ENCODE measurements at places on chromosomes 4 and X.

- DNase-seq, result no peak
These were observed 5.9 kb downstream of the IRAK1 start for GRCh38 chrX:154013614-154014360.

GRCh38 chr4:40842318-40842717 is 92.6 kb downstream of the NSUN7 start:
- no peak for DNase-seq

- DNase-seq, result no peak
These were observed 70.7 kb downstream of the UGT2A2 start for GRCh38 chr4:69568787-69569186.

DNA sequence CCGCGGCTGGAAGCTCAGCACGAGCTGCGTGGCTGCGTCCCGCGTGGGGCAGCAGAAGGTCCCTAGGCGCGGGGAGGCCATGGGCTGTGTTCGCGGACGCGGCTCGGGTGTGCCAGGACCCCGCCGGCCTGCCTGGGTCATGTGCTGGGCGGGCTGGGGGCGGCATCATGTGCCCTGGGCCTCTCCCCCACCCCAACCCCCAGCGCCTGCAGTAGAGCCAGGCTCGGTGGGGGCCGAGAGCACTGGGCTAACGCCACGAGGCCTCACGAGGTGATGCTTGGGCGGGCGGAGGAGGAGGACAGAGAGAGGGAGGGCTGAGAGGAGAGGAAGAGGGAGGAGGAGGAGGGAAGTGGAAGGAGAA is at the start of gene GPR143:
Gene GPR143 (minus strand): TSS at position 111 of the 361 bp plus-strand sequence. CDS start 30 bp downstream, at position 81.
- DNase-seq, result no peak

DNA sequence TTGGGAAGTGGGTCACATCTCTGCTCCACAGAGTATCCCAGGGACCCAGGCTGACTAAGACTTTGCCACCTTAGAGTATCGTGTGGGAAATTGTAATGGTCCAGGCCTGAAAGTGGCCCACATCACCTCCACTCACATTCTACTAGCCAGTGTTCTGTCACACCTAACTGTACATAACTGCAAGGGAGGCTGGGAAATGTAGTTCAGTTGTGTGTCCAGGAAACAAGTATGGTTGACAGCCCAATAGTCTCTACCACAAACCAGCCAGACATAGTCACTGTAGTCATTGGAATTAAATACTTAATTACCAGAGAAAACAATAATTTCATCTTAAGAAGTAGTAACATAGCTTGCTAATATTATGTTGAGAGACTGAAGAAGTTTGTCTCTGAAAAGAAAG is 233.4 kb upstream of the S100G start:
- no peak for DNase-seq
